ENCODE measurements at places on chromosomes 1 and 21. TPM values are rescaled to one million over a fixed set of nuclear protein-coding genes. Genes with fewer than 3 reads are reported as not detected.

The DCDC2B gene
- not detected for total RNA-seq

The MSH4 gene
- 1.6 TPM for total RNA-seq

The NID1 gene
- 18.0 TPM for total RNA-seq

The IQGAP3 gene
- total RNA-seq: 3.5 TPM

The ZNF695 gene
- total RNA-seq: 6.0 TPM

The TNFRSF4 gene
- not detected for total RNA-seq

The FALEC gene
- total RNA-seq: 0.92 TPM

The CELA2A gene
- not detected for total RNA-seq

The LEMD1 gene
- total RNA-seq: 4.6 TPM

The VHLL gene
- 0.69 TPM for total RNA-seq

The KCNT2 gene
- total RNA-seq: 32.8 TPM

The CYP4A22 gene
- not detected for total RNA-seq

The C4BPA gene
- total RNA-seq: not detected

The KRTAP12-2 gene
- total RNA-seq: not detected

The TNFRSF14 gene
- total RNA-seq: 2.8 TPM

The CLDN8 gene
- not detected for total RNA-seq

The PPM1J gene
- 5.5 TPM for total RNA-seq

The LCE1E gene
- total RNA-seq: not detected

The RXFP4 gene
- total RNA-seq: not detected

The FCMR gene
- total RNA-seq: 0.46 TPM

The MTARC1 gene
- total RNA-seq: 9.2 TPM

The TRIM67 gene
- total RNA-seq: 29.3 TPM

The FMOD gene
- 0.92 TPM for total RNA-seq

The TRIM17 gene
- 4.4 TPM for total RNA-seq

The TMEM240 gene
- 14.5 TPM for total RNA-seq

The GJA8 gene
- not detected for total RNA-seq
